ENCODE measurements at places on chromosomes 4 and X. TPM values are rescaled to one million over a fixed set of nuclear protein-coding genes. Genes with fewer than 3 reads are reported as not detected.

AMTN gene
- not detected for total RNA-seq

GRCh38 chr4:9875516-9875915 lies 94.1 kb downstream of the DRD5 start:
- no peaks in the 10 kb centered on the region for H3K27me3 ChIP-seq
- no peaks in the 10 kb centered on the region for H3K4me1 ChIP-seq
- H3K27ac ChIP-seq: no peak overlapping the region
- DNase-seq: no peak
- no peak overlapping the region for H3K4me3 ChIP-seq

- H3K4me3 ChIP-seq: no peak overlapping the region
- peaks cover 4% of the 10 kb centered on the region for H3K27me3 ChIP-seq
- DNase-seq: no peak
- no peak overlapping the region for H3K27ac ChIP-seq
Measured at GRCh38 chr4:163693776-163694175, 199.3 kb downstream of the TMA16 start.

PDHA2 gene
- total RNA-seq: not detected

PNMA3 gene
- total RNA-seq: 0.69 TPM

JADE3 gene
- total RNA-seq: 1.4 TPM

SYN1 gene
- 0.36 TPM for total RNA-seq

DNA sequence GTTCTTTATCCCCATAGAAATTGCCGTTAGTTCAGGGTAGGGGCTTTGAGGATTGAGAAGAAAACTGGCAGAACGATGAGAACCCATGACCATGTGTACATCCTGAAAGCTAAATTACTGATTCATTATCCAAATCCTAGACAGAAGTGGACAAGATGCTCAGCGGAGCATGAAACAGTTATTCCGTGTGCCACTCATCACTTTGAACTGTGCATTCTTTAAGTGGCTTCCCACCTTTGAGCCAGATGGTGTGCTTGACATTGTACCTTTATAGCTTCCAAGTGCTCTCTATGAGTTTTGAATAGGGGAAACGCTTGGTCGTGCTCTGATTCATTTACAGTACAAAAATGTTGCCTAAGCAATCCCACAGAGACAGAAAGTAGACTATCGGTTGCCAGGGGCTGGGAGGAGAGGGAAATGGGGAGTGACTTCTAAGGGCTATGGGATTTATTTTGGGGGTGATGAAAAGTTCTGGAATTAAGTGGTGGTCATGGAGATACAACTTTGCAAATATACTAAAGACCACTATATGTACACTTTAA lies 100.0 kb downstream of the DOCK11 start:
- peaks cover 17% of the 10 kb centered on the region for H3K36me3 ChIP-seq
- H3K4me3 ChIP-seq: no peak overlapping the region
- peak overlapping the region; percentile 26 for H3K27ac ChIP-seq
- no peak for DNase-seq
- H3K27me3 ChIP-seq: no peaks in the 10 kb centered on the region

GRCh38 chr4:157271166-157271869 lies 50.8 kb downstream of the GRIA2 start:
- H3K4me1 ChIP-seq: no peaks in the 10 kb centered on the region
- no peaks in the 10 kb centered on the region for H3K27me3 ChIP-seq
- H3K27ac ChIP-seq: no peak overlapping the region
- no peak overlapping the region for H3K4me3 ChIP-seq
- no peaks in the 10 kb centered on the region for H3K36me3 ChIP-seq

GRCh38 chr4:109675181-109675580 lies 28.1 kb downstream of the CASP6 start:
- H3K4me1 ChIP-seq: peaks cover 28% of the 10 kb centered on the region
- no peak overlapping the region for H3K4me3 ChIP-seq
- no peak for DNase-seq

GRCh38 chr4:118927974-118928373 lies 39.3 kb downstream of the SYNPO2 start:
- H3K27me3 ChIP-seq: peaks cover 2% of the 10 kb centered on the region
- no peaks in the 10 kb centered on the region for H3K36me3 ChIP-seq
- no peak overlapping the region for H3K4me3 ChIP-seq

ENPEP gene
- not detected for total RNA-seq

ATOH1 gene
- total RNA-seq: not detected

GRCh38 chr4:4462970-4463369 lies 76.1 kb downstream of the NSG1 start:
- peaks cover 39% of the 10 kb centered on the region for H3K36me3 ChIP-seq
- DNase-seq: no peak
- no peak overlapping the region for H3K4me3 ChIP-seq
- peaks cover 22% of the 10 kb centered on the region for H3K4me1 ChIP-seq
- no peaks in the 10 kb centered on the region for H3K27me3 ChIP-seq

XK gene
- total RNA-seq: not detected

- no peaks in the 10 kb centered on the region for H3K27me3 ChIP-seq
- H3K27ac ChIP-seq: no peak overlapping the region
- no peak overlapping the region for H3K4me3 ChIP-seq
- no peak for DNase-seq
Measured at GRCh38 chrX:153625271-153626024, 21.6 kb upstream of the DUSP9 start.

GRCh38 chr4:36039026-36039425 lies 205.3 kb downstream of the ARAP2 start:
- peak; percentile 12 for DNase-seq
- no peaks in the 10 kb centered on the region for H3K4me1 ChIP-seq
- H3K27ac ChIP-seq: no peak overlapping the region
- no peak overlapping the region for H3K4me3 ChIP-seq

- H3K27me3 ChIP-seq: peaks cover 49% of the 10 kb centered on the region
- H3K27ac ChIP-seq: no peak within 1 kb of the TSS
- H3K4me3 ChIP-seq: peak within 1 kb of the TSS; percentile 12
- H3K4me1 ChIP-seq: peaks cover 2% of the 10 kb centered on the region
- DNase-seq: peak; percentile 15
Measured at GRCh38 chr4:74794382-74795010, at the start of gene BTC. Gene BTC, minus strand, starts transcription at chr4:74794523. Its CDS starts 198 bp downstream, at chr4:74794325.

GRCh38 chr4:122814426-122814825 lies 12.2 kb upstream of the FGF2 start:
- H3K27ac ChIP-seq: no peak overlapping the region
- H3K4me3 ChIP-seq: no peak overlapping the region
- no peaks in the 10 kb centered on the region for H3K36me3 ChIP-seq
- H3K27me3 ChIP-seq: peaks cover 12% of the 10 kb centered on the region
- peak; percentile 24 for DNase-seq
- peaks cover 8% of the 10 kb centered on the region for H3K4me1 ChIP-seq

DNA sequence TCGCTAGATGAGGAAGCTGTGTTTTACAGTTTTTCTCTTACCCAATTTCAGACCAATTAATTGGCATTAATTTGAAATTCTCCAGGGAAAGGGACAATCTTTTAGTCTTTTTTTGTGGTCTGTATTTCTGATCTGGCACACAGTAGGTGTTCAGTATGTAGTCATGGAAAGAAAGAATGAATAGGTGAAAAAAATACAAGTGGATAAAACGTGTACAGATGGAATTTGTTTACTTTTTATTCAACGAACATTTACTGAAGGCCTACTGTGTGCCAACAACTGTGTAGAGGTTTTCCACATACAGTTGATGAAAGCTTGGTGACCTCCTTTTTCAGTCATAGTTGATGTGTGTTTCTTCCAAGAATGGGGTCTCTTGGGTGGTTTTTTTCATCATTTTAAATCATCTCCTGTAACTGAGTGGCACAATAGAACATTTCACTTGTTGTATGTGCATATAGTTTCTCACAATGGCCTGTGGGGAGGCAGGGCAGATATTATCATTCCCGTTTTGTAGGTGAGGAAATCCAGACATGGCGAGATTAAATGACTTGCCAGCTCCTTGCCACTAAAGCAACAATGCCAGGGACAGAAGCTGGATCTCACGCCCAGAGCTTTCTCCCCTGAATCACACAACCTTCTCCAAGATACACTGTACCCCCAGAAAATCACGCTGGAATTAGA lies 102.4 kb downstream of the CEP135 start:
- no peak for DNase-seq
- H3K4me1 ChIP-seq: peaks cover 9% of the 10 kb centered on the region
- peaks cover 48% of the 10 kb centered on the region for H3K27me3 ChIP-seq
- H3K27ac ChIP-seq: no peak overlapping the region
- no peak overlapping the region for H3K4me3 ChIP-seq
- H3K36me3 ChIP-seq: no peaks in the 10 kb centered on the region

DNA sequence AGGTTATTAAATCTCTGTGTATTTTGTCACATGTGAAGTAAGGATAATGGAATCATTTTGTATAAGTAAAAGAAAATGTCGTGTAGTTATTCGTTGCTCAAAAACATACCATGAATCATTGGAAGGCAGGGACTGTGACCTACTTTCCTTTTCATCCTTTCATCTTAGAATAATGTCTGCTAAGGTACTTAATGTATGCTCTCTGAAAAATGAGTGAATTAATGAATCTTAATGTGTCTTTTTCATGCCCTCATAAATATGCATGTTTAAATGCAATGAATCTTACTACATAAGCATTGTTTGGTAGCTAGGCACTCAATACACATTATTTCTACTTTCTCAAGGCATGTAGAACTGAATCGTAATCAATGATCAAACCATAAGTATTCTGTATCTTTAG lies 343.9 kb downstream of the MAGEB5 start:
- DNase-seq: no peak
- H3K36me3 ChIP-seq: no peaks in the 10 kb centered on the region
- no peak overlapping the region for H3K27ac ChIP-seq

GRCh38 chr4:173214231-173214630 lies 45.6 kb downstream of the GALNT7 start:
- no peak overlapping the region for H3K27ac ChIP-seq
- H3K27me3 ChIP-seq: no peaks in the 10 kb centered on the region
- H3K36me3 ChIP-seq: peaks cover 3% of the 10 kb centered on the region

GRCh38 chr4:159191989-159192388 lies 89.1 kb downstream of the RAPGEF2 start:
- H3K36me3 ChIP-seq: peaks cover 13% of the 10 kb centered on the region
- H3K27me3 ChIP-seq: no peaks in the 10 kb centered on the region
- H3K4me1 ChIP-seq: no peaks in the 10 kb centered on the region
- no peak overlapping the region for H3K4me3 ChIP-seq

DNA sequence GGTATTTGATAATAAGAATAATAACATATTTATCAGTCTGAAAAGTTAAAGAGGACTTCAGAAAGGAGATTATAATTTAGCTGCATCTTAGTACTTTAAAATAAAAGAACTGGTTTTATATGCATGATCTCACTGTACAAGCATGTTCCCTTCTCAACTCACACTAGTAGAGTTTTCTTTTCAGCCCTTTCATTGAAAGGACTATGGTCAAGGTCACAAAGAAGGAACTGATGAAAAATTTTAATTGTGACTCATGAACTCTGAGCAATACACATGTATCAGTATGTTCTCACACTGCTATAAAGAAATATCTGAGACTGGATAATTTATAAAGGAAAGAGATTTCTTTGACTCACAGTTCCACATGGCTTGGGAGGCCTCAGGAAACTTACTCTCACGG lies 73.7 kb upstream of the NDST4 start:
- no peak overlapping the region for H3K4me3 ChIP-seq
- no peak for DNase-seq
- no peaks in the 10 kb centered on the region for H3K27me3 ChIP-seq
- no peaks in the 10 kb centered on the region for H3K4me1 ChIP-seq
- no peak overlapping the region for H3K27ac ChIP-seq
- no peaks in the 10 kb centered on the region for H3K36me3 ChIP-seq

DNA sequence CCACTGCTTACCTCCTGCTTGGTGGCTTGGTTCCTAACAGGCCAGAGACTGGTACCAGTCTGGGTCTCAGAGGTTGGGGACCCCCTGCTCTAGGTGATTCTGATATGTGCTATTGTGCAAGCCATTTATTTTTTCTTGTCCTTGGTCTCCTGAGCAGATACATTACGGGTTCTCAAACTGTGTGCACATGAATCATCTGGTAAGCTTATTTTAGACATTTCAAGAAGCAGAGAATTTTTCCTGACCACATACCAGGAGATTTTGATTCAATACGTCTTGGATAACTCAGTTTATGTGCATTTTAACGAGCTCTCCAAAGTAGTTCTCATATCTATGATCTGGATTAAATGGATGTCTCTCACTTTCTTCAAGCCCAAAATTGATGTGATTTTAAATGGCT lies 77.2 kb downstream of the FHIP1A start:
- no peaks in the 10 kb centered on the region for H3K4me1 ChIP-seq
- no peak overlapping the region for H3K27ac ChIP-seq
- no peak overlapping the region for H3K4me3 ChIP-seq
- H3K27me3 ChIP-seq: peaks cover 2% of the 10 kb centered on the region
- DNase-seq: no peak

DNA sequence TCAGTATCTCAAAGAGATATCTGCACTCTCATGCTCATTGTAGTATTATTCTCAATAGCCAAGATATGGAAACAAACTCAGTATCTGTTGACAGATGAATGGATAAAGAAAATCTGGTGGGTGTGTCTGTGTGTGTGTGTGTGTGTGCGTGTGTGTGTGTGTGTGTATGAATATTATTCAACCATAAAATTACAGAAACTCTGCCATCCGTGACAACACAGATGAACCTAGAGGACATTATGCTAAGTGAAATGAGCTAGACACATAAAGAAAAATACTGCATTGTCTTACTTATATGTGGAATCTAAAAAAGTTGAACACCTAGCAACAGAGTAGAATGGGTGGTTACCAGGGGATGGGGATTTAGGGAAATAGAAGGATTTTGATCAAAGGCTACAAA lies 13.2 kb downstream of the XKRX start:
- DNase-seq: no peak
- no peaks in the 10 kb centered on the region for H3K27me3 ChIP-seq
- no peak overlapping the region for H3K4me3 ChIP-seq
- no peak overlapping the region for H3K27ac ChIP-seq
- no peaks in the 10 kb centered on the region for H3K4me1 ChIP-seq

GPR119 gene
- total RNA-seq: not detected

GRCh38 chr4:101439926-101440325 lies 92.6 kb upstream of the PPP3CA start:
- no peak for DNase-seq
- no peaks in the 10 kb centered on the region for H3K4me1 ChIP-seq
- no peak overlapping the region for H3K4me3 ChIP-seq
- peaks cover 19% of the 10 kb centered on the region for H3K27me3 ChIP-seq
- no peaks in the 10 kb centered on the region for H3K36me3 ChIP-seq
- H3K27ac ChIP-seq: no peak overlapping the region

- no peaks in the 10 kb centered on the region for H3K4me1 ChIP-seq
- H3K27ac ChIP-seq: no peak overlapping the region
- DNase-seq: no peak
- no peak overlapping the region for H3K4me3 ChIP-seq
- H3K36me3 ChIP-seq: peaks cover 4% of the 10 kb centered on the region
Measured at GRCh38 chr4:87521319-87521718, 7.9 kb downstream of the SPARCL1 start.

DNA sequence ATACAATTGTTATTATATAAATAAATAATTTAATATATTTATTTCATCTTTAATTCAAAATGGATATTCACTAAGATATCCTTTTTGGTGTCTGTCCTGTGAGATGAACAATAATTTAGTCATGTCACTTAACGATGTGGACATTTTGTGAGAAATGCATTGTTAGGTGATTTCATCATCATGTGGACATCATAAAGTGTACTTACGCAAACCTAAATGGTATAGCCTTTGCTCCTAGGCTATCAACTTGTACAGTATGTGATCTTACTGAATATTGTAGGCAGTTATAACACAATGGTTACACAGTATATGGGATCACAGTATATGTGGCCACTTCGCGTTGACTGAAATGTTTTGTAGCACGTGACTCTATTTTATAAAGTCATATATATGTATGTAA lies 20.2 kb upstream of the CHRNA9 start:
- no peak overlapping the region for H3K4me3 ChIP-seq
- DNase-seq: no peak
- H3K27me3 ChIP-seq: no peaks in the 10 kb centered on the region
- no peaks in the 10 kb centered on the region for H3K36me3 ChIP-seq
- peaks cover 58% of the 10 kb centered on the region for H3K4me1 ChIP-seq

All from activated naive CD4-positive, alpha-beta T cell treated with anti-CD3 and anti-CD28 coated beads for 36 hours (primary cell).